Caco-2 (cell line): ENCODE measurements at places on chromosomes 3 and 15. TPM values are rescaled to one million over a fixed set of nuclear protein-coding genes. Genes with fewer than 3 reads are reported as not detected.
A peak's percentile ranks its signal among the peaks of the same experiment; 100 is the strongest.

DNA sequence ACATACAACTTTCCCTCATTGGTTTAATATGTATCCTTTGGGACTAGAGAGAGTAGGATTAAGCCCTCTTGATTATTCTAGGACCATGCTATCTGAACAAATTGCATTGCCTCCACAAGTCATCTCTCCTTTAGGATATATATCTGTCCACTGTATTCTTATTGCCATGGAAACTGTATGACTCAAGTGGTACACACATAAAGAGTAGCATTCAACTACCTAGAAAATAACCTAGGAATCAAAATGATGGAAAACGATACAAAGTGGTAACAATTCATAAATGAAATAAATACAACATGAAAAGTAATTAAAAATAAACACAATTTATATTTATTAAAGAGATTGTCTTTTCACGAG is 212.1 kb upstream of the P2RY1 start:
- no peaks in the 10 kb centered on the region for H3K4me1 ChIP-seq
- no peak overlapping the region for H3K27ac ChIP-seq
- H3K4me3 ChIP-seq, result no peak overlapping the region
- no peaks in the 10 kb centered on the region for H3K27me3 ChIP-seq

- H3K4me3 ChIP-seq, result no peak overlapping the region
- no peaks in the 10 kb centered on the region for H3K4me1 ChIP-seq
Measured at GRCh38 chr3:185900228-185900627, 37.6 kb downstream of the TRA2B start.

The ARNT2 gene
- 0.07 and 0.23 TPM in 2 replicates for total RNA-seq

The VEPH1 gene
- 11.0 and 12.0 TPM in 2 replicates for total RNA-seq

DNA sequence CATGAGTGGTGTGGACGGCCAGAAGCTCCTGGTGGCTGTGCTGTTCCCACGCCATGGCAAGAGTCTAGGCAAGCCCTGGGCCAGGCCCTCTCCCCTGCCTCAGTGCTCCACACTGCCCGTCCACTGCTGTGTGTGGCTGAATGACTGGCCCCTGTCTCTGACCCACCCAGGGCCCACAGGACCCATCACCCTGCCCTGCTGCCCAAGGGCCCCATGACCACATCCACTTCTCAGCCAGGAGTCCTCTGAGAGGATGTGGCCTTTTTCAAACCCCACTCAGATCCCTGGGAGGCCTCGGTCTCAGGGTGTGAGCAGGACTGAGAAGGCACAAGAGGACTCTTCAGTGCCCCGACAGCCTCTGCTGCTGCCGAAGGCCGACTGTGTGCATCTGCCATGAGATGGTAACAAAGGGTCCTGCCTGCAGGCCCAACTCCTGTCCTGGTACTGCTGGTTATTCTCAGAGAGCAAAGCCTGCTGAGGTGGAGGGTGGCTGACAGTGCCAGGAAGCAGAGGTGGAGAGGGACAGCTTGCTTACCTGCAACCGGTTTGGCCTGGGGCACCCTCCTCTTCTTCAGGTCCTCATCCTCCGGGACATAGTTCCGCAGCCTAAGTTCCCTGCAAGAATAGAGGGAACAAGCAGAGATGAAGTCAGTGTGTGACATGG is 47.5 kb downstream of the PTH1R start:
- peaks cover 14% of the 10 kb centered on the region for H3K36me3 ChIP-seq
- no peak overlapping the region for H3K4me3 ChIP-seq
- H3K27me3 ChIP-seq, result no peaks in the 10 kb centered on the region
- no peak for DNase-seq

GRCh38 chr3:44932986-44933944 is 42.7 kb downstream of the ZDHHC3 start:
- no peak overlapping the region for H3K4me3 ChIP-seq
- DNase-seq, result no peak
- no peaks in the 10 kb centered on the region for H3K4me1 ChIP-seq

DNA sequence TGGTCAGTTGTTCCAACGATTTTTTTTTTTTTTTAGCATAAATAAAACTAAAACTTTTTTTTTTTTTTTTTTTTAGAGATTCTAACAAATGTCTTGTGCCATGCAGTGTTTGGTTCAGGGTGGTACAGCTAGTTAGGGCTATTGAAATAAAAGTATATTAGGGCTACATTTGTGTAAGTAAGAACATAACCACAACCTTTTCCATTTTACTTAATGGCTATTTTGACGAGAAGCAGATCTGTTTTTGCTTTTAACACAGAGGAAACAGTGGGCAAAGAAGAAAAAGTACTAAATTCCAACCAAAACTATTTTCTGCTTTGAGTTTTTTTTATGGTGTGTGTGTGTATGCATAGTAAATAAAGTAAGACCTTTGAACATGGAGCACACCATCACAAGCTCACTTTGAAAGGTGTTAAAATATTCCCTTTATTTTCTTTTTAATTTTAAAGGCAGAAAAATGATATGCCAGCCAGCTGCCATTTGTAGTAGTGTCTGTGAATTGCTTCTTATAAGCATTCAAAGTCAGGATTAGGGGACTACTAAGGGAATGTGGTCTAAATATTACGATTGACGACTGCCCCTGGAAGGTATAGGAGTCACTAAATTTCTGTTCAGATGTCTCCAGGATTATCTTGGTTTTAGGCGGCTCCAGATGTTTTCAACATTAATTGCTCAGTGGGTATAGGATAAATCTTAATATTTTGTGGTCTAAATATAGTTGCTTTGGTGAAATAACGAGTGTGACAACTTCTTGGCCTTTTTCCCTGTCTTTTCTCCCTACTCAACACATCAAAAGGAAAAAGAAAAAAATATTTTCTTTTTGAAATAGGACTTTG is 3.1 kb downstream of the RARB start:
- DNase-seq, result no peak
- no peak overlapping the region for H3K4me3 ChIP-seq
- no peak overlapping the region for H3K27ac ChIP-seq
- no peaks in the 10 kb centered on the region for H3K36me3 ChIP-seq

The SCN11A gene
- total RNA-seq, result 0.12 TPM in 1 of 2 replicates, not detected in the other

The TGM5 gene
- not detected in 2 replicates for total RNA-seq

DNA sequence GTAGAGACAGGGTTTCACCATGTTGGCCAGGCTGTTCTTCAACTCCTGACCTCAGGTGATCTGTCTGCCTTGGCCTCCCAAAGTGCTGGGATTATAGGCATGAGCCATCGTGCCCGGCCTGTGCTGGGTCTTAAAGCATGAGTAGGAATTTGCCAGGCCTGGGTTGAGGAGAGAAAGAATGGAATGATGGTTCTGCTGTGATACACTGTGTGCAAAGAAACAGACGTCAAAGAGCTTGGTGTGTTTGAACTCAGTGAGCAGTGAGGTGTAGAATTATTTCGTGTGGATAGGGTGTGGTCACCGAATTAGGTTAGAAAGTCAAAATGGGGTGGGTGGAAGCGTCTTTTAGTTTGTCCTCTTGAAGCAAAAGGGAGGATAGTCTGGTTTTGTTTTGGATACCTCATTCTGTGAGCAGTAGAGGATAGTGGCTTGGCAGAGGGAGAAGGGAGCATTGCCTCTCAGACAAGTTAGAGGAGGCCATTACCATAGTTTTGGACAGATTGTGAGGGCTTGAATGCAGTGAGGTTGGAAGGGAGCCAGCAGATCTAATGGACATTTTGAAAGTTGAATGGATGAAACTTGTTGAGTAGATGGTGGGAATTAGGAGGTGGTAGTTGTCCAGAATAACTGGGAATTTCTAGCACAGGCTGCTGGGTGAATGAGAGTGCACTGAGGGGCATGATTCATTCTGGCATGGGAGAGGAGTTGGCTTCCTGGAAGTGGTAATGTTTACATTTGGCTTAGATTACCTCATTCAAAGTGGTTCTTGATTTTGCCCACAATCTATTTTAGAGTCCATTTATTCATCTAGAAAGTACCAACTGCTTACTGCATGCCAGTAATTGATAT is 27.2 kb downstream of the AKAP13 start:
- no peaks in the 10 kb centered on the region for H3K36me3 ChIP-seq
- DNase-seq, result no peak
- peaks cover 23% of the 10 kb centered on the region for H3K4me1 ChIP-seq
- no peak overlapping the region for H3K4me3 ChIP-seq

GRCh38 chr3:45915518-45916231 is 27.6 kb upstream of the CXCR6 start:
- no peak for DNase-seq
- no peak overlapping the region for H3K27ac ChIP-seq
- H3K4me3 ChIP-seq, result no peak overlapping the region

The SEMA3B gene
- total RNA-seq, result 19.7 and 21.8 TPM in 2 replicates

- H3K36me3 ChIP-seq, result no peaks in the 10 kb centered on the region
- H3K4me3 ChIP-seq, result no peak overlapping the region
- no peaks in the 10 kb centered on the region for H3K27me3 ChIP-seq
- H3K4me1 ChIP-seq, result no peaks in the 10 kb centered on the region
- no peak overlapping the region for H3K27ac ChIP-seq
Measured at GRCh38 chr3:156389449-156389950, 165.4 kb downstream of the SSR3 start.

DNA sequence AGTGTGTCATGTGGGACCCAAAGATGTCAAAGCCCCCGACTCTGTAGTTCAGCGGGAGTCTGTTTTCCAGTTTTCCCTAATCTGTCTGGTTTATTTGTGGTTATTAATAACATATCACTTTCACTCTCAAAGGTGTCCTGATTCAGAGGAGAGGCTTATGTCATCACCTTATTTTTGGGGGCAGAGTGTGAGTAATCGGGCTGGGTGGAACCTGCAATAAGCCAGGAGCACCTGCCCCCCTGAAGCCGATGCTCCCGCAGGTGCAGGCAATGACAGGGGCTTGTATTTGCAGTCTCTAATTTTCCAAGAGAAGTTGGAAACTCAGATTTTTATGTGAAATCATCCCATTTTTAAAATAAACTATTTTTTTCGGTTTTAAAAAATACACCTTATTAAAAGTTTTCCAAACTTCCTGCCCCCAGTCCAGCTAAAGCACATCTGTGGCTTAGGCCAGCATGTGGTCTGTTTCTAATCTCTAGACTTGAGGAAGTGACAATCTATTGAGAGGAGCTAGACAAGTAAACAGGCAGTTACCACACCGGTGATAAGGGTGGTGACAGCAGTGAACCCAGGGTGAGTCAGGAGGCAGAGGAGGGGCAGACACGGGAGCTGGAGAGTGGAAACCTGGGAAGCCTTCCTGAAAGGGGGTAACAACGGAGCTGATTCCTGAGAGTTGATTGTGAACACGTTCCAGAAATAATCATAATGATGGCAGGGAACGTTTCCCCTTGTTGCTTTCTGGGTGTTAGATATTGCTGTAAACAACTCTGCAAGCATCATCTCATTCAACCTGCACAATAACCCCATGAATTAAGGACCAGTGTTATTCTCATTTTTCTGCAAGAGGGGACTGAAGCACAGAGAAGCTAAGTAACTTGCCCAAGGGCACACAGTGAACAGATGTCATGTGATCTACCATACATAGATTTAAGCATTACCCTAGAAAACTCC is 37.2 kb downstream of the BHLHE40 start:
- no peaks in the 10 kb centered on the region for H3K36me3 ChIP-seq
- H3K27ac ChIP-seq, result no peak overlapping the region
- H3K4me3 ChIP-seq, result no peak overlapping the region
- peak; percentile 74 for DNase-seq
- H3K4me1 ChIP-seq, result peaks cover 25% of the 10 kb centered on the region

DNA sequence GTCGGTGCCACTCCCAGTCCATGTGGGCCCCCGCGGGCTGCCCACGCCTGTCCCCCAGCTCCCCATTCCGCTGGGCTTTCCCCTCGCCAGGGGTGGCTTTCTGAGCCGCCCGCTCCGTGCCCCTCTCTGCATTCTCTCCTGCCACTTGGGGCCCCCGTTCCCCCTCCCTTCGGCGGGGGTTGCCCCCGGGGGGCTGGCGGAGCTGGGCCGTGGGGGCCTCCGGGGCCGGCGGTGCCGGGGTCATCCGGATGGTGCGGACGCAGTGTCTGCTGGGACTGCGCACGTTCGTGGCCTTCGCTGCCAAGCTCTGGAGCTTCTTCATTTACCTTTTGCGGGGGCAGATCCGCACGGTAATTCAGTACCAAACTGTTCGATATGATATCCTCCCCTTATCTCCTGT is 46.5 kb downstream of the GRAMD1C start:
- no peak overlapping the region for H3K27ac ChIP-seq
- no peaks in the 10 kb centered on the region for H3K27me3 ChIP-seq
- no peaks in the 10 kb centered on the region for H3K36me3 ChIP-seq

GRCh38 chr3:130948001-130948773 is 54.3 kb downstream of the ATP2C1 start:
- no peak for DNase-seq
- peaks cover 7% of the 10 kb centered on the region; the same call in 1 of the 2 replicates for H3K4me1 ChIP-seq
- H3K36me3 ChIP-seq, result no peaks in the 10 kb centered on the region
- H3K4me3 ChIP-seq, result no peak overlapping the region

The ANXA2 gene
- total RNA-seq, result 1,141 and 1,158 TPM in 2 replicates

The DUOXA1 gene
- 0.39 TPM in 1 of 2 replicates, not detected in the other for total RNA-seq

The ZNF662 gene
- total RNA-seq, result 10.3 and 13.4 TPM in 2 replicates

The GP9 gene
- not detected in 2 replicates for total RNA-seq

GRCh38 chr3:117226932-117227331 is 517.4 kb downstream of the TUSC7 start:
- H3K27me3 ChIP-seq, result no peaks in the 10 kb centered on the region
- no peak overlapping the region for H3K4me3 ChIP-seq
- no peak for DNase-seq
- no peak overlapping the region for H3K27ac ChIP-seq
- H3K4me1 ChIP-seq, result no peaks in the 10 kb centered on the region

DNA sequence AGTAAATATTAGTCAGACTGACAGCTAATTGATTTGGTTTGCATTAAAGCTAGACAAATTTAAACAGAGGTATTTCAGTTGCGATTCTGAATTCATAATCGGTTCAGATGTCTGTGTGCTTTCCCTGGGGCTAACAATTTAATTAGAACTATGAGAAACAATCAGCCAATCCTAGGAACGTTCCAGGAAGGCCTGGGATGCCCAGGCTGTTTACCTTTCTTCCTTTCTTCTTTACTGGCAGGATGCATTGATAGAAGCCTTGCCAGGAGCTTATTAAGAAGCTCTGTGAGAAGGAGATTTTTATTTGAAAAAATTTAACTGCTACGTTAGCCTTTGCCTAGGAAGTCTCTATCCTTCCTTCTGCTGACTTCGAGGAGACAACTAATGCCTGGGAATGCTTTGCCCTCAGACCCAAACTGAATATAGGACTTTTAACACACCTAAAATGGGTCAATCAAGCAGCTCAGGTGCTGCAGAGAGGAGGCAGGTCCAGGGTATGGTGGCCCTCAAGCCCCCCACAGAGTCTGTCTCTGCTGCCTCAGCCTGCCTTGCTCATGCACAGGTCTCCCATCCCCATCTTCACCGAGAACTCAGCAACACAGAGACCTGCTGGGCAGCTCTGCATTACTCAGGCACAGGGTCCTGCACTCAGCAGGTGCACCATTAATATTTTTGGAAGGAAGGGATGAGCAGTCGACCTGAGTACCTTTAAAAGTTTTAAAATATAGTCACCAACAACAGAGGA is 48.5 kb downstream of the PCSK6 start:
- H3K27me3 ChIP-seq, result no peaks in the 10 kb centered on the region
- no peak for DNase-seq
- peaks cover 49% of the 10 kb centered on the region for H3K4me1 ChIP-seq
- peak overlapping the region; percentile 34 for H3K27ac ChIP-seq

The RASGRF1 gene
- 0.23 and 0.57 TPM in 2 replicates for total RNA-seq
